Left forelimb (tissue), 1 donor: ENCODE measurements at places on chromosomes 4 and X.

DNA sequence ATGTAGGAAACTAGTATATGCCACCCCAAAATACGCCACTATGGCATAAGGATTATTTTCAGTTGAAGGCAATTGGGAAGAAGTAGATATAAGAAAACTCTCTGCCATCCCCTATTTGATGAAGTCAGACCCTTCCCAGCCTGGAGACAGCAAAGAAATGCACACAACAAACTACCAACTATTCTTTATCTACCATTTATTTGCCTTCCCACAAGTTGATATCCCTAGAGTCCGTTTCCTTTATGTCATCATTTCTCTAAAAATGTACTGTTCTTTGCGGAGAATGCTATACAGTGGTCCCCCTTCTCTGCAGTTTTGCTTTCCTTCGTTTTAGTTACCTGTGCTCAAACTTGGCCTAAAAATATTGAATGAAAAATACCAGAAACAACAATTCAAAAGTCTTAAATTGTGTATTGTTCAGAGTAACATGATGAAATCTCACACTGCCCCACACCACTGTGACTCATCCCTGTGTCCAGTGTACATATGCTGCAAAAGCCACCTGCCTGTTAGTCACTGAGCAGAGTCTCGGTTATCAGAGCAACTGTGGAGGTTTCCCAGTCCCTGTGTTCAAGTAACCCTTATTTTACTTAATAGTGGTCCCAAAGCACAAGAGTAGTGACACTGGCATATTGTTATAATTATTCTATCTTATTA lies 152.3 kb downstream of the WDFY3 start:
- DNase-seq = no peak

- no peak for DNase-seq
Measured at GRCh38 chr4:71181332-71181731, 157.5 kb upstream of the SLC4A4 start.

DNA sequence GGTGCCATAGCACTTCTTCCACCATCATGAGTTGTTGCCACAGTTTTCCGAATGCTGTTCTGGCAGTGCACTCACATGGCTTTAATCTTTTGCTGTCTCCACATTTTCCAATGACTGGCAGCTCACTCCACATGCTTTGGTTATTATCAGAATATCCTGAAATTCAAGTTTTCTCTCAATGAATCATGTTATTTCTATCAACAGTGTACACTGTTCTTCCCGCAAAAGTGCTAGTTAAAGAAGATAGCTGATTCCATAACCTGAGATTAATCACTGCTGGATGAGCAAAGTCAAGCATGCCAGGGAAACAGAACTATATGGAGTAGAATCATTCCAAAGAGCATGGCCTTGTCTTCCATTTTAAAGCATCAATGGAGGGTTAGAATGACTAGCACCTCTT lies 14.6 kb upstream of the IL13RA2 start:
- no peak for DNase-seq

- DNase-seq = no peak
Measured at GRCh38 chr4:140799686-140800225, 43.6 kb upstream of the TBC1D9 start.

DNA sequence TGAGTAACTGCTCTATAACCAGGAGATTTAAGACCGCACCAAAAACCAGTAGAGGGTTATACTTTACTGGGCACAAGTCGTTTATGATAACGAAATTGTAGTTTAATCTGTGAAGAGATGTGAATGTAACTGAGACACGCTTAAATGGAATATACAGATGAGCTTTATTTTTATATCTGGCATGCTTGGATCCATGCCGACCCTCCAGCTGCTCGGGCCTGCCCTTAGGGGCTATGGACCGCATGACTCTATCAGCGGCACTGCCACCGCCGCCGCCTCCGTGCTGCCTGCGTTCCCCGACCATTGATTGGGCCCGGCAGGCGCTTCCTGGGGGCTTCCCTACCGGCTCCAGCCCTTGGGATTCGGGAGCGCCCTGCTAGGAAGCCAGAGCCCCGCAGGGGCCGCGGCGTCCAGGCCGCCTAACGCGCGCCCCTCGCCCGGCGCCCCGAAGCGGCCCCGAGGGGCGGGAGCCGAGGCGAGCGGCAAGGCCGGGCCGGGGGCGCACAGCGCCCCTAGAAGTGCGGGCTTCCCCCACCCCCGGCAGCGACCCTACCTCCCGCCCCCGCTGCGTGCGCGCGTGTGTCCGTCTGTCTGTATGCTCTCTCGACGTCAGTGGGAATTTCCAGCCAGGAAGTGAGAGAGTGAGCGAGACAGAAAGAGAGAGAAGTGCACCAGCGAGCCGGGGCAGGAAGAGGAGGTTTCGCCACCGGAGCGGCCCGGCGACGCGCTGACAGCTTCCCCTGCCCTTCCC lies at the start of gene NFKB1:
Gene NFKB1 (plus strand): TSS at position 664 of the 751 bp plus-strand sequence. CDS start 24,160 bp downstream, outside the sequence.
- DNase-seq = peak; percentile 83

- no peak for DNase-seq
Measured at GRCh38 chr4:75844151-75844662, 58.0 kb downstream of the PPEF2 start.

DNA sequence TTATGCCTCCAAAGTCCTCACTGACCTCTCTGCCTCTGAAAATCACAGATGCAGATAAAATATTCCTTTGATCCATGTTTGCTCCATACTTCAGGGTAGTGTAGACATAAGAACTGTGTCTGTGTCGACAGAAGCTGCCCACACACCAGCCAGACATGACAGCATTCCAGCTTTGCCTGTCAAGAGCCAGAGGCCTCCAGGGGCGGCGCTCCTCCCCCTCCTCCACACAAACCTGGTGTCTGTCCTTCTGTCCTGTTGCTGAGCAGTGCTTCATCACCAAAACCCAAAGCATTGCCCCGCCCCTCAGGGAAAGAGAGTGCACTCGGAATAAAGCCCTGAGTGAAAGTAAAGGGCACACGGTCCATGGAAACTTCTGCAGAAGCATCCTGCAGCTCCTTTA lies 379.4 kb downstream of the FBXW7 start:
- no peak for DNase-seq

DNA sequence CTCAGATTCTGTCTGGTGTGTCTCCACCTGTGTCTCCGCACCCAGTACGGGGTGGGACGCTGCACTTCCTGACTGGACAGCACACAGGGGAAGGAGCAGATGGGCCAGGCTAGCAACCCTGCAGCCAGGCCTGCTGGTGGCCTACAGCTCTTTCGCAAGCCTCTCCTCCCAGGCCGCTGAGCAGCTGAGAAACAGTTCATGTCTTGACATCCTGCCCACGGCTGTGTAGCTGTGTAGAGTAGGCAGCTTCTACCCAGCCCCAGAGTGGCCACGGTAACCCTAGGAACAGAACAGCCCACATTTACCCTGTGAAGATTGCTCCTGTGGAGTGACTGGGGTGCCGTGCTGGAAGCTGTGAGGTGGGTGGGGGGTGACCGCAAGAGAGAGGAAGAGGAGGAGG lies 38.9 kb downstream of the CCNQ start:
- DNase-seq = no peak

DNA sequence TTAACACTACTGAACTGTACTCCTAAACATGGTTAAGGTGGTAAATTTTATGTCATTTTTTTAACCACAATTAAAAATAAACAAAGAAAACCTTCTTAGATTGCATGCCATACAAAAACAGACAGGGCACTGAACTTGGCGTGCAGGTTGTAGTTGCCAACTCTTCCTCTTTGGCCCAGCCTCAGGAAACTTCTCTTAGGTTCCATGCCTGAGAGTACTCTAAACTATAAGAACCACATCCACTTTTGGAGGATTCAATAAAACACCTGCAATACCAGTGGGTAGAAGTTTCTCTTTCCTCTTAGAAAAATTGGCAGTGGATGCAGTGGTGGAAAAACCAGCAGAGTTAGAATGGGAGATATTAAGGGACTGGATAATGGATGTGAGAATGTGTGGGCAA lies 103.4 kb downstream of the LUZP4 start:
- DNase-seq = no peak

DNA sequence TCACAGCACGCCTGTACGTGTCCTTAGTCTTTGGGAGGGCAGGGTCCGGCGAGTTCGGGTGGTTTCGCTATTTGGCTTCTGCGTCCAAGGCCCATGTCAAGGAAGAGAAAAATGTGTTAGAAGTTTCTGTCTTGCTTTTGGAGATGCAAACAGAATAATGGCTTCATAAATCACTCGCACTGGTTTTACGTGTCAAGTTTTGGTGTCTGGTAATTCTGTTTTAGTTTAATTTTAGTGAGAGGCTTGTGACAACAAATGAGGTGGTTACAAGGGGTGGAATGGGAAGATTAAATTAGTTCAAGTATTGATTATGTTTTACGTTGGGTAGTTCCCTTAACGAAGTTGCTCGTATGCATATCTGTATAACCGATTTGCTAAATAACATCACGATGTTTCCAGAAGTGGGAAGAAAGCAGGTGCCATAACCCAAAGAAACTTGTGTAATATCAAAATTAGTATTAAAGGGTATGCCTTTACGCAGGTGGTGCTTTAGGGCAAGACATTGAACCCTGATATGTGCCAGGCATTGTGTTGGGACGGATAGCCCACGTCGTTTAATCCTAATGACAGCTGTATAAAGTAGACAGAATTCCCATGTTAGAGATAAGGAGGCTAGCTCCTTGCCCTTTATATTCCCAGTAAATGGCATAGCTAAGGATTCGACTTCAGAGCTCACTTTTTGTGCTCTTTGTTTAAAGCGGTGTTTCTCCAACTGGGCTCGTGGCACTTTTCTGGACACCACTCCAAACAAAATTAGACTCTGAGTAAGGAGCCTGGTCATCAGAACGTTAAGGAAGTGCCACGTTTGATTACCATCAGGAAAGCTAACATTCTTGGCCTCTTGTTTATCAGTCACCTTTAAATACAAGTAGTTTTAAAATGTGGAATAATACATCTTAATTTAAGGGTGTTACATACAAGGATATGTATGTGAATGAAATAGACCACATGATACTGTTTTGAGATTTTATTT lies 843 bp downstream of the RPL34 start:
- DNase-seq = no peak

GRCh38 chrX:30224536-30224935 lies 5.9 kb upstream of the MAGEB3 start:
- DNase-seq = no peak

DNA sequence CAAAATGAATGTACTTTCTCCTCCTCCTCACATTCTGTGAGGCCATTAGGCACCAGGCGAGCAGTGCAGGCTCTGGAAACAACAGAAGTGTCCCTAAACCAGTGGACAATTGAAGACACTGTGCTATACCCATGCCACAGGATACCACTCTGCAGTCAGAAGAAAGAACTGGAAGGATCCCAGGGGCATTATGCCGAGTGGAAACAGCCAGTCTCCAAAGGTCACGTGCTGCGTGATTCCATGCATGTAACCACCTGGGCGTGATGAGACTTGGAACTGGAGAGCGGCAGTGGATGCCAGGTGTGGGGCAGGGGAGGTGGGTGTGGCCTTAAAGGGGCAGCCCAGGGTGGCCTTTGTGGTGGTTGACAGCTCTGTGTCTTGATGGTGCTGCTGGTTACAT lies 139.4 kb downstream of the EVC2 start:
- DNase-seq = no peak

DNA sequence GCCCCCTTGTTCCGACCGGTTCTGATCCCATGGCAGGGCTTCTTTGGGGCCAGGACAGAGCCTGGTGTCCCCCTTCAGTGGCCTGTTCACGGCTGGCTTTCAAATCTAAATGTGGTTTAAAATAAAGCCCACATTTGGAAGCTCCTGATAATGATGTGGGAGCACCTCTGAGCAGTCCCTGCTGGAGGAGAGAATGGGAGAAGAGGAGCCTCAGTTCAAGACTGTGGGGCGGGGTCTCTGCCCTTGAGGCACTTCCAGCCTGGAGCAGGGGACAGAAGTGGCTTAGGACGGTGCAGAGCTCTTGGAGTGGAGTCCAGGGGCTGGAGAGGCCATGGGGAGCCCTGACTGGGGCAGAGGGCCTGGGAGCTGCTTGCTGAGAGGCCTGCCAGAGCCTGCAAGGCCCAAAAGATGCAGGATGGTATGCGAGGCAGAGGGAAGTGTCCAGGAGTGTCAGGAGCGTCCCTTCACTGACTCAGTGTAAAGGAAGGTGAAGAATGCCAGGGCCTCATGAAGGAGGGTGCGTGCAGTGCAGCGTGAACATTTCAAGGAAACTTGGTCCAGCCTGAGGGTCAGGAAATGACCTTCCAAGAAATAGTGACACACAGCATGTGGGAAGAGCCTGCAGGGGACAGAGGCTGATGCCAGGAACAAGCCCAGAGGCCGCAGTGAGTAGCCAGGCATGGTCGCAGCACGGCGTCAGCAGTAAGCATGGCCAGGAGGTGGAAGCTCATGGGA lies 21.1 kb upstream of the TADA2B start:
- no peak for DNase-seq

DNA sequence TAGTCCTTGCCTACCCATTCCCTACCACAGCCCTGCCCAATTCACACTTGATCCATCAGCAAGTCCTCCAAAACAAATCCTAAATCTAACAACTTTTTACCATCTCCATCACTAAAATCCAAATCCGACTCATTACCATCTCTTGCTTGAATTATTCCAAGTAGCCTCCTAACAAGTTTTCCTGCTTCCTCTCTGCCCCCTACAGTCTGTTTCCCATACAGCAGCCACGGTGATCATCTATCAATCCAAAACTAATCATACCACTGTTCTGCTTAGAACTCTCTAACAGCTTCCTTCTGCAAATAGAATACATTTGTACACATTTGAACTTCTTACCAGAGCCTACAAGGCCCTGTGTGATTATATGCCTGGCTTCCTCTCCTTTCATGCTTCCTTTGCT lies 133.0 kb downstream of the SHROOM4 start:
- no peak for DNase-seq

DNA sequence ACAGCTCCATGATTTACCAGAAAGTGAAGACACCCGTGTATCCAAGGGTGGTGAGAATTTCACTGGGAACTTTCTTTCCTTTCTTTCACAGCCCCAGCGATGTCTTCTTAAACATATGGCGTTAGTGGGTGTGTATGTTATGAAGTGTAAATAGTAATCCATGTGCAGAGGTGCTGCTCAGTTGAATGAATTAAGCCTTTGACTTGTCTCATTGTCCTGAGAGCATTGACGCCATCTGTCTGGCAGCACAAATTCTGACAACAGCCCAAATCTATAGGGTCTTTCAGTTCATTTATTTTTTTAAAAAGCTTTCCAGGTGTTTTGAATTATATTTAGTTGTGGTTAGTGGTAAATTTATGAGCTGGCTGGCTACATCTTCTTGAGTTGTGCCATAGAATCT lies 69.4 kb downstream of the CLCN5 start:
- DNase-seq = no peak

DNA sequence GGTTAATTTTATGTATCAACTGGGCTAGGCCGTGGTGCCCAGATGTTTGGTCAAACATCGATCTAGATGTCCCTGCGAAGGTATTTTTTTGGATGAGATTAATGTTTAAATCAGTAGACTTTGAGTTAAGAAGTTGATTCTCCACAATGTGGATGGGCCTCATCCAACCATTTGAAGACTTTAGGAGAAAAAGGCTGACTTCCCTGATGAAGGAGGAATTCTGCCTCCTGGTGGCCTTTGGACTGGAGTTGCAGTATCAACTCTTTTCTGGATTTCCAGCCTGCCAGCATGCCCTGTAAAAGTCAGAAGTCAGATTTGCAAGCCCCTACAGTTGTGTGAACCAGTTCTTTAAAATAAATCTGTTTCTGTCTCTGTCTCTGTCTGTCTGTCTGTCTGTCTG lies 91.4 kb downstream of the STK32B start:
- DNase-seq = no peak

- DNase-seq = no peak
Measured at GRCh38 chr4:105509714-105510113, 35.9 kb upstream of the PPA2 start.

- no peak for DNase-seq
Measured at GRCh38 chr4:165631912-165632311, 241.1 kb upstream of the TLL1 start.
